Stimulated activated CD4-positive, alpha-beta T cell treated with anti-CD3 and anti-CD28 coated beads, TNF-alpha, amount 100 ng/mL, for 48 hours (primary cell): ENCODE measurements at places on chromosomes 1 and 21.

DNA sequence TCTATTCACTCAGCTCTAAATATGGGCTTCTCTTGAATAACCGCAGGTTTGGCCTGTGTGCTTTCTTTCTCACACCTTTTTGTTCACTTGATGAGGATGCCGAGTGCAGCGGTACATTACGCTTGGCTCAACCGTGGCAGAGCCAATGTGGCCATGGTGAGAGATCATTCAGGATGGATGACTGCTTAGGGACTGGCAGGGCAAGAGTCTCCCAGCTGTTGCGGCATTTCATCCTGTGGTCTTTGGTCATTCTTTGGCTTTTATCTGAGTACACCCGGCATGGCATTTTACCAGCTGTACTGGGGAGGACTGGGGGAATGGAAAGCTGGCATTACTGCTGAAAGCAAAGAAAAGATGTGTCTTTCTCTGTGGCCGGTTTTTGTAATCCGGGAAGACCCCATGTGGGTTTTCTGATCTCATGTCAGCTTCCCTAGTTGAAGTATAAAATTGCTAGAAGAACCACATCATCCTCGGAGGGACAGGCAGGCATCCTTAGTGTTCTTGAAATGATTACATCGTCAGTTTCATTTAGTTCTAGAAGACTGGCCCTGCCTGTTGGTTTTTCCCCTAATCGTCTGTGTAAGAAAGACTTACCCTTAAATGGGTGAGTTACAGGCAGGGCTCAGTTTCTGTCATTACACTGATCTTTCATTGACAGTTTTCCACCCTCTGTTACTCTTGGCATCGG lies 15.1 kb downstream of the PCP4 start:
- DNase-seq: no peak

DNA sequence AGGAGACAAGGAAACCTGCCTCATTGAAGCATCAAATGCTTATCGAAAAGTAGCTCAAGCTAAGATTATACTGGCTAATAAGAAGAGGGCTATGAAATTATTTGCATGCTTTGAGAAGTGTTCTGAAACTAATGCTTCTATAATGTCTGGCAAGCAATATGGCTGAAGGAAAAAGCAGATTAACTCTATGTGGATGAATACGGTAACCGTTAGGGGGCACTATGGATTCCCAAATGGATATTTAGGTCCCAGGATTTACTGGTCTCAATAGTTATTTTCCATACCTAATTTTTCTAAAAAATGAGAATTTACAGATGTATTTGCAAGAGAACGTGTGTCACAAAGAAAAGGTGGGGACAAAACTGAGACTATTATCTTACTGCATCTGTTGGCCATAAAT lies 34.6 kb upstream of the RRP15 start:
- no peak for DNase-seq

- DNase-seq: no peak
Measured at GRCh38 chr1:214548988-214549387, 2.4 kb downstream of the PTPN14 start.

DNA sequence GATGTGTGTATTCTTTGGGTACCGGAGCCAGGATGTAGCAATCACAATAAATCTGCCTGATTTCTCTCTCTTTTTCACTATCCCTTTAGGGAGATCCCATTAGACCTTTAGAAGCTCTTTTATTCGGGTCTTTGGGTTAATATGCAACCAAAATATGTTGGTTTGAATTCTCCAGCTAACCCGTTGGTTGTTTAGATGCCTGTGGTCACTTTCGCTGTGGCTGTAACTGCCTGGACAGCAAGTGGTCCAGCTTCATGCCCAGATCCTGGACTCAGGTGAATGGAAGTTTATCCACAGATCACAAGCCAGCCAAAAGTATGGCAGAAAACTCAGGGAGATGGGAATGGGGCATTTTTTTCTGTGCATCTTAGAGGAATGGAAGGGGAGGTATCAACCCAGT lies 12.3 kb downstream of the KAZN start:
- DNase-seq: no peak

- DNase-seq: peak; percentile 32
Measured at GRCh38 chr1:16612332-16613172, 812 bp downstream of the NBPF1 start.

DNA sequence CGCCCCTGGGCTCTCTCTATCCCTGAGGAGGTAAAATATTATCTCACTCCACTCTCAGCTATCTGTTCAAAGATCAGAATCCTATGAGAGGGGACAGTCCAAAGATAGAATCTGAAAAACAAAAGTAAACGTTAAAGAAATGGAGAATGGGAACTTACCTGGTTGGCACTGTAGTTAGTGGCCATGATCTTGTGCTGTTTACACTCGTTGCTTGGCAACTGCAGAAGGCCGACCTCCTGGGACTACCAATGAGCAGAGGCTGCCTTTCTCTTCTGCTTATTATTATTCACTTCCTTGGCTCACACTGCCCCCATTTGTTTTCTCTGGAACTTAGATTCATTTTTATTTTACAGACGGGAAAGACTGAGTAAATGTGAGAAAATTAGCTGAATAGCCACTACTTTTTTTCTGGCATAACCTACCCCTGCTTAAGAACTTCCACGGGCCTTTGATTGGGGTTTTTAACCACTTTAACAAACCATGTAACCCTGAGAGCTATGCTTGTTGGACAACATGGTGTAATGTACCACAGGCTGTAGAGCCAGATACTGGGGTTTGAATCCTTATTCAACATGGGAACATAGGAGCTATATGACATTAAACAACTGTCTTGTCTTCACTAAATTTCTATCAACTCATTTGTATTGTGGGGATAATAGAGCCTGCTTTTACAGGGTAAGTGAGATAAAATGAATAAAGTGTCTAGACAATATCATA lies at the start of gene CFAP126:
Gene CFAP126, minus strand, starts transcription at position 193 of the 717 bp plus-strand sequence. Its CDS starts 8 bp downstream, at position 185.
- no peak for DNase-seq

GRCh38 chr1:15618655-15619525 lies 1.6 kb downstream of the DDI2 start:
- no peak for DNase-seq

- no peak for DNase-seq
Measured at GRCh38 chr1:15116966-15117365, 36.6 kb upstream of the TMEM51 start.

DNA sequence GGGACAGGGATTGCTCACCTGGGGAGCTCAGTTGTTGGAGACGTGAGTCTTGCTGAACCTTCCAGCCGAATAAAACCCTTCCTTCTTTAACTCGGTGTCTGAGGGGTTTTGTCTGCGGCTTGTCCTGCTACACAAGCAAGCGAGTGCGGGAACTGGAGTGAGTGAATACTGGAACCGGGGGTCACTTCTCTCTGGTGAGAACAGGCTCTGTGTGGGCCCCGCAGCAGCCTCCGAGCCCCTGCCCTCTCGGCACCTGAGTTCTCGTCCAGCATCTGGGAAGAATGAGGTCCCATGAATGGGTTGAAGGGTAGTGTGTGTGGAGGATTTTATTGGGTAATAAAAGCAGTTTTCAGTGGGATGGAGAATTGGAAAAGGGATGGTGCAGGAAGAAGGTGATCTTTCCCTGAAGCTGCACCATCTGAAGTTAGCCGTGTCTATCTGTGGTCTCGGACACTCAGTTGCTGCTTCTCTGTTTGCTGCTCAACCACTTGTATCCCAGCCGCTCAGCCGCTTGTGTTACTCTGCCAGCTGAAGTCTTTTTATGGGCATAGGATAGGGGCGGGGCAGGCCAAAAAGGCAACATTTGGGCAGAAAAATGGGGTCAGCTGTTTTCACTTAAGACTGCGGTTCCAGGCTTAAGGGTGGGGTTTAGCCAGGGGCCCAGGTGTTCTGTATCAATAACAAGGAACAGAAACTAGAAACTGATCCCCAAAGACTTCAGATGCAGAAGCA lies 450.6 kb upstream of the CAMK1G start:
- no peak for DNase-seq

DNA sequence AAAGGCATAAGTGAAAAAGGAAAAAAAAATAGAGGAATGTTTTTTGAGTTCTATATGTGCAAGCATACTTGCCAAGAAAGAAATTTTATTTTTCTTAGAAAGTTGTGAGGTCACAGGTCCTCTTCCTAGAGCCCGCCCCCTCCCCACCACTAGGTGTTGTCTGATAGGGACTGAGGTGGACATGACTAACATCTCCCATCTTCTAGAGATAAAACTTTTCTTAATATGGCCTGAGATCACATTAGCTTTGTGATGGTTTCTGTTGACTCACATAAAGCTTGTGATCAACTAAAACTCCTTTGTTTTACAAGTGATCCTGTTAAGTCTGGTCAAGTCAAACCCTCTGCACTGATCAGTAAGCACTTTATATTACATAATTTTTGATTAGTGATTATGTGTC lies 33.4 kb upstream of the CITED4 start:
- DNase-seq: no peak

- DNase-seq: no peak
Measured at GRCh38 chr1:96464066-96464465, 257.5 kb upstream of the PTBP2 start.

- DNase-seq: no peak
Measured at GRCh38 chr1:43743206-43743605, 35.9 kb downstream of the ST3GAL3 start.

- no peak for DNase-seq
Measured at GRCh38 chr21:43189936-43190335, 21.1 kb downstream of the CRYAA start.

DNA sequence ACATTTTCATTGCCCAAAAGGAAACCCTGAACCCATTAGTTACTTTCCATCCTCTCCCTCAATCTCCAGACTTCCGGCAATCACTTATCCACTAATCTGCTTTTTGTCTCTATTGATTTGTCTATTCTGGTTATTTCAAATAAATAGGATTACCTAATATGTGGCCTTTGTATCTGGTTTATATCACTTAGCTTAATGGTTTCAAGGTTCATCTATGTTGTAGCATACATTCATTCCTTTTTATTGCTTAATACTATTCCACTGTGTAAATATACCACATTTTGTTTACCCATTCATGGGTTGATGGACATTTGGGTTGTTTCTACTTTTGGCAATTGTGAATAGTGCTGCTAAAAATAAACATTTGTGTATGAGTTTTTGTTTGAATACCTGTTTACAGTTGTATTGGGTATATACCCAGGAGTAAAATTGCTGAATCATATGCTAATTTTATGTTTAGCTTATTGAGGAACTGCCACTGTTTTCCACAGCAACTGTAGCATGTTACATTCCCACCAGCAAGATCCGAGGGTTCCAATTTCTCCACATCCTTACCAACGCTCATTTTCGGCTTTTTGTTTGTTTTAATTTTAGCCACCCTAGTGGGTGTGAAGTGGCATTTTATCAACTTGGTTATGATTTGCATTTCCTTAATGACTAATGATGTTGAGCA lies 2.5 kb upstream of the SLC25A44 start:
- no peak for DNase-seq

- DNase-seq: no peak
Measured at GRCh38 chr1:204223129-204223860, 9.5 kb upstream of the GOLT1A start.

DNA sequence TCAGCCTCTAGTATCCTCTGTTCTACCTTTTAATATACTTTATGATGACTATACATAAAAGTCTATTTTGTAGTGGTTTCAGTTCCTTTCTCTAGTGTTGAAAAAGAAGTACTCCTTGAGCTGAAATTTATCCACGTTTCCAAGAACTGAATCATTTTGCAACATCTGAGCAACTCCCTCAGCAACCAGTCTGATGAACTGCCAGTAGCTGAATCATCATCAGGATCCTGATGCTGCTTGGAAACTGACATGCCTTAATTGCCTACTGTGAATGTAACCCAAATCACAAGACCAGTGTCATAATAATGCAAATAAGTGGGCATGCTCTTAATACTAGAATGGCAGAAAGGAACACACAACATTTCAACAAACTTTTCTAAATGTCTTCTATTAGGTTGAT lies 103.3 kb downstream of the CYYR1 start:
- no peak for DNase-seq

DNA sequence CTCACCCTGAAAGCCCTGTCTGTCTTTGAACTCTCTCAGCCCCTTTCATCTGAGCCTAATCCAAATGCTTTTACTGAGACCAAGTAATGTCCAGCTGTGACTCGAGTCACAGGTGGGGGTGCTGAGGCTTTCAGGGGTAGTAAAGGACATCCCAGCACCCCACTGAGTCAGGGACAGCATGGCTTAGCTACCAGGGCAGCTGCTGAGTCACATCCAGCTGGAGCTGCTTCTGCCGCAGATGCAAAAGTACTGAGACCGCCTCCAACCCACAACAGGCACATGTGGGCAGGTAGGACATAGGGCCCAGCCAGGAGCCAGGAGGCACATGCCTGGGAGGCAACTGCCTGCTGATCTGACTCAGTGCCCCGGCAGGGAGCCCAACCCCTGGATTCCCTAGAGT lies 6.7 kb upstream of the VSIG8 start:
- DNase-seq: no peak

GRCh38 chr1:162023547-162024501 lies at the start of gene OLFML2B:
OLFML2B (minus strand) TSS chr1:162023869; CDS start chr1:162023430, 439 bp downstream.
- DNase-seq: no peak

GRCh38 chr1:163168053-163168452 lies 34.7 kb downstream of the RGS5 start:
- no peak for DNase-seq

DNA sequence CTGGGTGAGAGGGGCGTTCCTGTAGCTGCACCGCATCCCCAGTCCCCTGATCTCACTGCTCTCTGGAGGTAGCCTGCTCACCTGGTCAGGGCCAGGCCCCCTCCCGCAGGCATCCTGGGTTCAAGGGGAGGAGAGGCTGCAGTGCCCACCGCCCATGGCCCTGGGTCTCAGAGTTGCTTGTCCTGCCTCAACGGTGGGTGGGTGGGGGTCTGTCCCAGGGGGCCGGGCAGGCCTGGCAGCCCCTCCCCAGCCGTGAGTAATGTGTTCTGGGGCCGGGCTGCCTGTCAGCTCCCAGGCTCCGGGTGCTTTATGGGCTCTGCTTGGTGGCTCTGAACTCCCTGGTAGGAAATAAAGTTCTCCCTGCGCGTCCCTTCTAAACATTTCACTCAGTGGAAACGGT lies 126.9 kb downstream of the CASZ1 start:
- DNase-seq: no peak

- no peak for DNase-seq
Measured at GRCh38 chr1:240827786-240828185, 215.8 kb upstream of the GREM2 start.

DNA sequence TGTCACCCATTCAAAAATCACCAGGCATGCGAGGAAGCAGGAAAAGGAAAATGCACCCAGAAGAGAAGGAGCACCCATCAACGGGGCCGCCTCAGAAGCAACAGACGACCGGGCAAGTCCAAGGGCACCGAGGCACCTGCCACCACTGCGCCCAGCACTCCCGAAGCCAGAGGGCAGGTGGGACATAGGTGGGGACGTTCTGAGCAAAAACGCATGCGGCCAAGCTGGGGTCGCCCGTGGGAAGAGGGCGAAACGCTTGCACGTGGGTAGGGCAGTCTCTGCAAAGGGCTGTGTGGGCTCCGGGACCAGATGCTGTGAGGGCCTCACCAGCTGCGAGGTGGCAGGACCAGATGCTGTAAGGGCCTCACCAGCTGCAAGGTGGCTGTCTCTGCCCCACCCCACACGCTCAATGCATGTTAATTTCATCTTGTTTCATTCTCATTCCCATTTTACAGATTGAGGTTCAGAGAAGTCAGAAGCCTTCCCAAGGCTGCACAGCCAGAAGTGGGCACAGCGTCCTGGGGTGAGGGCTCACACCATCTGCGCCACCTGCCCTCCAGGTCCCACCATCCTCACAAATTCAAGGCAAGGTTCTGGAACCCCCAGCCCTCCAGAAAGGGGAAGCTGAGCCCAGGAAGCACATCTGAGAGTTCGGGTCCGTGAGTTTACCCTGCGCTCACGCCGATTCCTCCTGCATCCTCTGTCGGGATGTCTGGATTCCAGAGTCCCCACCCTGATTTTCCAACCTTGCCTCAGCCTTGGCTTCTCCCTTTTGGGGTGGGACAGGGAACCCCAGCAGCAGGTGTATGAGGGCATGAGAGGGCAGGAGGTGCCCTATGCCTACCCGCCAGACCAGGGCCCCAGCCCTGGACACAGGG lies 8.2 kb upstream of the SAMD11 start:
- no peak for DNase-seq

GRCh38 chr1:47187231-47187925 lies 2.5 kb downstream of the PDZK1IP1 start:
- DNase-seq: no peak
